ENCODE measurements at places on chromosomes 1 and 21.
A peak's percentile ranks its signal among the peaks of the same experiment; 100 is the strongest.

- DNase-seq, result no peak
Measured at GRCh38 chr1:234722904-234723720, 113.1 kb upstream of the IRF2BP2 start.

- DNase-seq, result no peak
Measured at GRCh38 chr1:18504609-18505008, 23.9 kb downstream of the KLHDC7A start.

DNA sequence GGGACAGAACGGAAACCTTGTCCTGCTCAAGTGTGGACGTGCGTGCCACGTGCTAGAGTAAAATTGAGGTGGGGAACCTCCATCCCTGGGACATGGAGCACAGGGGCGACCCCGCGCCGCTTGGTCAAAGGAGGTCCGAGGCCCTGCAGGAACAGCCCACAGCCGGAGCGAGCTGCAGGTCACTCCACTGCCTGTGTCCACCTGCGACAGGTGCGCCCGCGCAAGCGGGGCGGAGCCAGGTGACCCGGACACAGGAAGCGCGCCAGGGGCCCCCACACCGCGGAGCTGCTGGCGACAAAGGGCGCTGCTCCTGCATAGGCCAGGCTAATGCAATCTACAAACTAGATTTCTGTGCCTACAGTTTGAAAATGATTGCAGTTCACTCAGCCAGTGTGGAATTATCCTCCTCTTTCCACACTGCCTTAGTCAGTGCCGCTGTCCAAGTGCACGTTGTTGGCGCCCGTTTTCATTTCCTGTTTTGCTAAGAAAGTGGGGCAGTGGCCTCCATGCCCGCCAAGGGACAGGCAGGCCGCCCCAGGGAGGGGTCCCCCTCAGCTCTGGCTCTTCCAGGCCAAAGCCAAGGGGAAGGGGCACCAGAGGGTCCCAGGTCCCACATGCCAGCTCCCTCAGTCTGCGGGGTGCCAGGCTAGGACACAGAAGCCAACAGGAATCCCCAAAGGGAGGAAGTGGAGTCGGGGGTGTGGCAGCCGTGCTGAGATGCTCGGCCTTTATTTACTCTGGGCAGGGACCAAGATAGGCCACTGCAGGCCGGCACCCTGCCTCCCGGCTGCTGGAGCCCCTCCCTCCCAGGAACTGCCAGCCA is 4.3 kb upstream of the NADK start:
- DNase-seq, result no peak

- DNase-seq, result peak; percentile 97
Measured at GRCh38 chr1:46246548-46247435, 771 bp upstream of the RAD54L start.

- DNase-seq, result no peak
Measured at GRCh38 chr1:191125950-191126349, 648.3 kb upstream of the BRINP3 start.

DNA sequence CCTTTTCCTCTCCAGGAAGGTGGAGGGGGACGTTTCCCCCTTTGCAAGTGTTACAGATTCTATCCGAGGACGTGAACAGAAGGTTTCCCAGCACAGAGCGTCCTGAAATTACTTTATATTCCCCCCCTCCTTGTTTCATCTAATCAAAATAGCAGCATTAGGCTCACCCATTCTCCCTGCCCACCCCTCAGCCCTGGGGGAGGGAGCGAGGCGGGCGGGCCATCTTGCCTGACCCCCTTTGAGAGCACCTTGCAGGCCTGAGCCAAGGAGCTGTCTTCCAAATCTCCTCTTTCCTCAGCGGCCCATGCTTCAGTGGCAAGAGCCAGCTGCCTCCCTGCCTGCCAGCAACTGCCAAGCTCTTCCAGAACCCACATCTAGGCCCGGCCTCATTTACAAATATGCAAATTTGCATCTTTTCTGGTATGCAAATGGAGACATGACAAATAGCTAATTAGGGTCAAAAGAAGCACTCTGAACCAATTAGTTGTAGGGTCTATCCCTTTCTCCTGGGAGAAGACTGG is 69.1 kb upstream of the POU3F1 start:
- DNase-seq, result no peak

DNA sequence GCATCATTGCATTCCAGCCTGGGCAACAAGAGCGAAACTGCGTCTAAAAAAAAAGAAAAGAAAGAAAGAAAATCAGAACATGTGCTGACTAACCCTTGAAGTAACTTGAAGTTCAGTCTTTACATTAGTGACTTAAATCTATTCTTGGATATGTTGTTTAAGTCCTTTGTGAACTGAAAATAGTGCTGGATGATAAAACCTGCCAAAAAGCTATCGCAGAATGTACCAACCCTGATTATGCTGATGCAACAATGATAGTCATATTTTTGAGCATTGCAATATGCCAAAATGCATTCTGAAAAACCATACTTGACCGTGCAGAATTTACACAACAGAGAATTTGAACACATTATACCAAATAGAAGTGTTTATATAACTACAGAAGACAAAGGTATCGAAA is 30.7 kb downstream of the SHISAL2A start:
- no peak for DNase-seq

DNA sequence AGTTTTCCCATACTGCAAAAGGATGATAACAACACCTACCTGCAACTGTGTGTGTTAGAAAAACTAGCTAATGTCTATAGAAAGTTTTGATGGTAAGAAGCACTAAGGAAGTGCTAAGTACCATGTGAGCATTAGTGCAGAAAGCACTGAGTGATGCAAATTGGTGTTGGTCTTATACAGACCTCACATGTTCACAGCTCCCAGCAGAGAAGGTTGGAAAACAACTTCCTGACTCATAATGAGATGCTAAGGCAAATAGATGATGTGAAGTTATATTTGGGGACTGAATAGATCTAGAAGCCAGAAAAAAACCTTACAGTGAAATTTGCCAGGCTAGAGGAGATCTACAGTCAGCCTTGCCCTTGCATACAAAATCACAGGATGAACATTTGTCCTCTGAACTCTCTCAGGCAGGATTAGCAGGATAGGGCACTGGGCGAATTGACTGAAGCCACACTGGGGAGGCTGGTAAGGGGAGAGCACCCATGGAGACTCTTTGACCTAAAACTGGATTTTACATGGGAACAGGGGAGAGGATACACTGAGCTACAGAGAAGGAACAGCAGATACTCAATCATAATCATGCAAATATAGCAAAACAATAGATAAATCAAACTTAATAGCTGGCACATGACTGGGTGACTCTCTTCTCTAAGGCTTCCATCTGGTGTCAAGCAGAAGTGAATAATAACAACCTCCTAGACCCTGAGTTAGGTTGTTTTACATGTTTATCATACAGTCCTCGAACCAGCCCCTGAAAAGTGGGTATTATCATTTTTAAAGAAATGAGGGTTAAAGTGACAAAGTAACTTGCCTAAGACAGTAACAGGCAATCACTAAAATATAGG is 61.3 kb downstream of the ASTN1 start:
- DNase-seq, result no peak

DNA sequence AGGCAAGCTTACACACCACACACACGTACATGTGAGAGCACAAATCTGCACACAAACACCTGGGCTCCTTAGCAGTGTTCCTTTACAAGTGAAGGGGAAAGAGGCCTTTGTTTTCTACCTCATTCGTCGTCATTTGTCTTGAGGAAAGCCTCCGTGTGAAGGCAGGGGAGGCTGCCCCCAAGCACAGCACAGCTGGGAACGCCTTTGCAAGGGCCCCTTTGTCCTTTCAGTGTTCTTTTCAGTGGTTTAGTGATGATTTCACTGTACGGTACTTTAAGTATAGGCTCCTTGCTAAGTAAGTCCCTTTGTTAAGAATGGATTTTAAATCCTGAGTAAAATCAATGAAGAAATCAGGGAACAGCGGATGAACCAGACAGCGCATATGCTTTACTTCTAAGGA is 94.1 kb downstream of the PGBD5 start:
- no peak for DNase-seq

DNA sequence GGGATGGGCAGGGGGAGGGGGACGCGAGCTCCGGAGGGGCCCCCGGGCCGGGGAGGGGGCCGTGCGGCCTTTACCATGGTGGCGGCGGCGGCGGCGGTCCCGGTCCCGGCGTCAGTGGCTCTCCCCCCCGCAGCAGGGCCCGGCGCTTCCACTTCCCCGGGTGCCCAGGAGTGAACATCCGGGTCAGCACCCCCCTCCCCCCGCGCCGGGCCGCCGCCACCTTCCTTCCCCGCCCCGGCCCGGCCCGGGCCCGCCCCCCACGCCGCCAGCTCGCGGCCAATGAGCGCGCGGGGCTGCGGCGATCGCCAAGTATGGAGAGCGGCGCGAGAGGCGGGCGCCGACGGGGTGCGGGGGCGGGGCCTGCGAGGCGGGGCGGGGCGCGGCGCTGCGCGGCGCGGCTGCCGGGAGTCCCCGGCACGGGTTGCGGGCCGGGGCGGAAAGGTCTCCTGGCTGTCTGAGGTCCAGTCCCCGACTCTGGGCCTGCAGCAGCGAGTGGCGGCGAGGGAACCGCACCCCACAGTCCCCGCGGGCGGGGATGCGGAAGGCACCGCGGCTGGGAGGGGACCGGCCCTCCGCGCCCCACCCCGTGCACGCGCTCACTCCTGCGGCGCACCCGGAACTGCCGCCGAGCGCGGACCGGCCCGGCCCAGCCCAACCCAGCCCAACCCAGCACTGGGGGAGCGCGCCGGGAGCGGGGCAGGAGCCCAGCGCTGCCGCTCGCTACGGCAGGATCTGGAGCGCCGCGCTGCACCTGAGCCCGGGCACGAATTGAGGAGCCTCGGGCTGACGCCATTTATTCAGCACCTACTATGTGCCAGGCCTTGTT is at the start of gene CAPZB:
Gene CAPZB (minus strand): TSS at position 178 of the 826 bp plus-strand sequence. CDS start 101 bp downstream, at position 77.
- DNase-seq, result peak; percentile 95

DNA sequence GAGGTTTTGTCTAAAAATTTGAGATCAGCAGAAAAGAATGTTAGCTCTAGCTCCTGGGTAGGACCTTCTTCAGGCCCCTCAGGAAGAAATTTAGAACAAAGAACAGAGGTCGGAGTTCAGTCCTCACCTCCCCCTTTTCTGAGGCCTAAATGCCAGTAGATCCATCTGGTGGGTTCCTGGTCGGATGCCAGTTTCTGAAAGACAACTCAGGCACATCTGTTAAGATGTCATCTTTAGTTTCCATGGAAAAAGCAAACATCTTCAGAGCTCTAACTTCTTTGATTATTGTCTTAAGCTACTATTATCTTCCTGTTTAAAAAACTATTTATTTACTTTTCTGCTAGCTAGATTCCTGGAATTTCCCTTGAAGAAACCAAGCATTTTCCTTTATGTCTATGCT is 37.1 kb upstream of the USP25 start:
- DNase-seq, result no peak

DNA sequence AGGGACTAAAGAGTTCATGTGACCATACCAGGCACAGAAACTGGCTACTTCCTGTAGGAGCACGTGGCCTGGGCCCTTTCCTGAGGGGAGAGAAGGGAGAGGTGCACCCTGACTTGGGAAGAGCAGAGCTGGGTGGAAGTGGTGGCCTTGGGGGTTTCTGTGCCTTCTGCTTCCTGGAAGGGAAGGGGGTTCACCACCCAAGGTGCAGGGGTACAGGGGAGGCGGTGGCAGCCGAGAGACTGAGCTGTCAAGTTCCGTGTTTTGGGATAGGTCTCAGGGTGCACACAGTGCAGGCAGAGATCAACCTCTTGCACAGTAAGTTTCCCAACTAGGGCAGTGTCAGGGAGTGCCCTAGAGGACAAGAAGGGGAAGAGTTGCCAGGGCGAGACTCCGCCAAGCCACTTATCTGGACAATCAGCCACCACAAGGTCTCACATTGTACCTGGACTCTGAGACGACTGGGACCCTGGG is 10.1 kb downstream of the HECTD3 start:
- DNase-seq, result no peak

- DNase-seq, result no peak
Measured at GRCh38 chr1:198906739-198907422, 268.0 kb downstream of the PTPRC start.

DNA sequence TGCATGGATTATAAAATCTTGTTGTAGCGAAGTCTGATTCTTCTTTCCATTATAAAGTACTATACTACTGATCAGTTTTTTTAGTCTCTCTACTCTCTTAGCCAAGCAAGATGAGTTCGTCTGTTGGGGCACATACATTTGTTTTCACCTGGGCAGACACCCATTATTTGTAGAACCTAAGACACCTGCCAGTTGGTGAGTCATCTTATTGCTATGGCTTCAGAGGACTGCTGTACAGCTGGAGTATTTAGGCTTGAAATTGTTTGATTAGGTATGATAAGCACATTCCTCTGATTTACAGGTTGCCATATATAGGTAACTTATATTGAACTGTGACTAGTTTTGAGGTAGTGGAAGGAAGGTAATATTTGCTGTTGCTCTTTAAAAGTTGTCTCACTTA is 17.2 kb downstream of the RBM15 start:
- no peak for DNase-seq

- DNase-seq, result no peak
Measured at GRCh38 chr1:9397047-9397446, 104.4 kb downstream of the SPSB1 start.

GRCh38 chr21:14968821-14969220 is 96.0 kb downstream of the NRIP1 start:
- DNase-seq, result no peak
